ENCODE measurements at places on chromosomes 2 and 18. TPM values are rescaled to one million over a fixed set of nuclear protein-coding genes. Genes with fewer than 3 reads are reported as not detected.

GRCh38 chr2:206920951-206921350 lies 18.4 kb upstream of the CPO start:
- no peak for DNase-seq

DNA sequence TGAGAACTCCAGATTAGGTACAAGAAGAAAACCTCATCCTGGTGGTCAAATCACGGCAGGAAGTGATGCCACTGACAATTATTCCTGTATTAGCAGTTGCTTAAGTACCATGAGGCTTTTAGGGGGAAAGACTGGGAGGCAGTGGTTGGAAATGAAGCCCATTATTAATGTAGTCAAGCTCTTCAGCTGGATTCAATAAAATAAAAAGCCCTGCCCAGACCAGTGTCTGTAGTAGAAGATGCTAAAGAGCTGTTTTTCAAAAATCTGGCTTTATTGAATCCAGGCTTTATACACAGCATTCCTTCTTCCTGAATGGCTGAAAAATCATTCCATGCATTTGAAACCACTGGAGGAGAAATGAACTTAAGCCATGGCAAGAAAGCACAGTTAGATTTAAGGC lies 155.2 kb downstream of the BCL2 start:
- no peak for DNase-seq

DNA sequence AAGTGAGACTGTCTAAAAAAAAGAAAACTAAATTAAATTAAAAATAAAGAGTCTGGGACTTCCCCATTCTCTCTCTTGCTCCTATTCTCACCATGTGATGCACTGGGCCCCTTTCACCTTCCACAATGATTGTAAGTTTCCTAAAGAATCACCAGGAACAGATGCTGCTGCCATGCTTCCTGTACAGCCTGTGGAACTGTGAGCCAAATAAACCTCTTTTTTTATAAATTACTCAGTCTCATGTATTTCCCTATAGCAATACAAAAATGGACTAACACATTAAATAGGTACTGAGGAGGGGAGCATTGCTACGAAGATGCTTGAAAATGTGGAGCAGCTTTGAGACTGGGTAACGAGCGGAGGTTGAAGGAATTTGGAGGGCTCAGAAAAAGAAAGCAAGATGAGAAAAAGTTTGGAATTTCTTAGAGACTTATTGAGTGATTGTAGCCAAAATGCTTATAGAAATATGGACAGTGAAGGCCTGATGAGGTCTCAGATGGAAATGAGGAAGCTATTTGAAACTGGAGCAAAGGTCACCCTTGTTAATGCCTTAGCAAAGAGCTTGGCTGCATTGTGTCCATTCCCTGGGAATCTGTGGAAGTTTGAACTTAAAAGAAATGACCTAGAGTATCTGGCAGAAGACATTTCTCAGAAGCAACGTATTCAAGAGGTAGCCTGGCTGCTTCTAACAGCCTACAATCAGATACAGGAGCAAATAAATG lies 128.7 kb downstream of the EIPR1 start:
- DNase-seq = no peak

GRCh38 chr18:68494802-68495581 lies 219.9 kb downstream of the TMX3 start:
- no peak for DNase-seq

DNA sequence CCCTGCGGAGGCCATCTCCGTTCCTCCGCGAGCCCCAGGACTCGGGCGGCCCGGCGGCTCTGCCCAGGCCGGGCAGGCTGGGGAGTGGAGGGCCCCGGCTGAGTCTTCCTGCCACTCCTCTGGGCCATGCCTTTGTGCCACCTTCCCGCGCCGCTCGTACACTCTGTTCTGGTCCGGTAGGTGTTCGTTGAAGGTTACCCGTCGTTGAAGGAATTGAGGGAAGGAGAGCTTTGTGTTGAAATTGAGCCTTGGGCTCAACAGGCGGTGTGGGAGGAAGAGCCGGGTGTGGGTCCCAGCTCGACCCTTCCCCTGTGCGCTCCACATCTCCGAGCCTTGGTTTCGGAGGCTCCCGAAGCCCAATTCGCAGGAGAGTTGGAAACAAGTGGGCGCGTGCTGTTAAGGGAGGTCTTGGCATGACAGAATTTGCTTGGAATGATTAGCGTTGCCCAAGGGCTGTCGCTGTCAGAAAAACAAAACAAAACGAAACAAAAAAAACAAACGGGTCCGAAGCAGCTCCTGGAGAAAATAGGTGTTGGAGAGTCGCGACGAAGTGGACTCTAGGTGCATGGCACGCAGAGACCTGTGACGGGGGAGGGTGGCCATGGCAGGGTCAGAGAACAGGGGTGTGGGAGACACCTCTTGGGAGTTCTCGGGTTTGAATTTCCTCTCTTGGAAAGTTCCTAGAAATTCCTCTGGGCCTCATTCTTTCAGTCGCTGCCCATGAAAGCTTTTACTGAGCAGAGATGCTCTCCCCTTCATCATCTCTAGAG lies 1.2 kb upstream of the MZT2A start:
- no peak for DNase-seq

GRCh38 chr2:37623971-37624900 lies 47.2 kb downstream of the CDC42EP3 start:
- no peak for DNase-seq

GRCh38 chr2:65264821-65265670 lies 37.4 kb downstream of the ACTR2 start:
- no peak for DNase-seq

GRCh38 chr2:1553671-1554295 lies 140.5 kb downstream of the TPO start:
- DNase-seq = no peak

TDRD15 gene
- not detected for total RNA-seq

IL1RL2 gene
- 0.21 TPM for total RNA-seq

YWHAQ gene
- total RNA-seq = 307 TPM

All from osteocyte (in vitro differentiated cells).